ENCODE measurements at places on chromosomes 5 and 9. TPM values are rescaled to one million over a fixed set of nuclear protein-coding genes. Genes with fewer than 3 reads are reported as not detected.

GRCh38 chr9:85024374-85024773 is 354.8 kb downstream of the NTRK2 start:
- H3K4me3 ChIP-seq: no peak overlapping the region
- no peaks in the 10 kb centered on the region for H3K4me1 ChIP-seq
- H3K27ac ChIP-seq: no peak overlapping the region
- H3K27me3 ChIP-seq: no peaks in the 10 kb centered on the region
- no peaks in the 10 kb centered on the region for H3K36me3 ChIP-seq

- H3K27me3 ChIP-seq: no peaks in the 10 kb centered on the region
- H3K27ac ChIP-seq: peak overlapping the region; percentile 97
- peaks cover 15% of the 10 kb centered on the region for H3K36me3 ChIP-seq
- H3K4me3 ChIP-seq: peak overlapping the region; percentile 81
Measured at GRCh38 chr5:181246276-181247049, 2.8 kb upstream of the RACK1 start.

DNA sequence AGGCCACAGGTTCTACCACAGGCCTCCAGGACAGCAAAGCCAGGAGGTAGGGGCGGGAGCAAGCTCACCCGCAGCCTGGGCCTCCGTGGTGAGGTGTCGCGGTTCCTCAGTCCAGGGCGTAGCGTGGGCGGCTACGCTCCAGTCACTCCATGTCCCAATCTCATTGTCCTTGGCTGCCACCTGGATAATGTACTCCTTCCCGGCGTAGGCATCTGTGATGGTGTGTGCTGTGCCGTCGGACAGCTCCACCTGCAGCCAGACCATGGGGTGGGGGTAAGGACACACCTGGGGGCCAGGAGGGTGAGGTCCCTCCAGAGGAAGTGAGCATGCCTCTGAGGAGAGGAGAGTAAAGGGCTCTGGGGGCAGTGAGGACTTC is 29.8 kb upstream of the ENHO start:
- H3K27ac ChIP-seq: no peak overlapping the region
- H3K4me1 ChIP-seq: no peaks in the 10 kb centered on the region
- H3K4me3 ChIP-seq: no peak overlapping the region
- H3K27me3 ChIP-seq: no peaks in the 10 kb centered on the region
- DNase-seq: no peak

- no peaks in the 10 kb centered on the region for H3K36me3 ChIP-seq
- H3K4me3 ChIP-seq: no peak within 1 kb of the TSS
- no peak for DNase-seq
- H3K4me1 ChIP-seq: peaks cover 100% of the 10 kb centered on the region
- no peaks in the 10 kb centered on the region for H3K27me3 ChIP-seq
- H3K27ac ChIP-seq: peak within 1 kb of the TSS; percentile 1
Measured at GRCh38 chr5:150507474-150508276, at the start of gene NDST1. NDST1 (plus strand) TSS chr5:150508131; CDS start chr5:150521255, 13,124 bp downstream.

GRCh38 chr5:149584121-149584520 is 2.8 kb downstream of the ARHGEF37 start:
- no peaks in the 10 kb centered on the region for H3K36me3 ChIP-seq
- H3K27me3 ChIP-seq: no peaks in the 10 kb centered on the region
- no peak for DNase-seq
- peaks cover 54% of the 10 kb centered on the region for H3K4me1 ChIP-seq

GRCh38 chr9:96514108-96514799 is 64.3 kb downstream of the HABP4 start:
- no peak overlapping the region for H3K4me3 ChIP-seq
- no peak for DNase-seq
- H3K4me1 ChIP-seq: peaks cover 13% of the 10 kb centered on the region
- H3K27ac ChIP-seq: peak overlapping the region; percentile 17
- no peaks in the 10 kb centered on the region for H3K27me3 ChIP-seq

DNA sequence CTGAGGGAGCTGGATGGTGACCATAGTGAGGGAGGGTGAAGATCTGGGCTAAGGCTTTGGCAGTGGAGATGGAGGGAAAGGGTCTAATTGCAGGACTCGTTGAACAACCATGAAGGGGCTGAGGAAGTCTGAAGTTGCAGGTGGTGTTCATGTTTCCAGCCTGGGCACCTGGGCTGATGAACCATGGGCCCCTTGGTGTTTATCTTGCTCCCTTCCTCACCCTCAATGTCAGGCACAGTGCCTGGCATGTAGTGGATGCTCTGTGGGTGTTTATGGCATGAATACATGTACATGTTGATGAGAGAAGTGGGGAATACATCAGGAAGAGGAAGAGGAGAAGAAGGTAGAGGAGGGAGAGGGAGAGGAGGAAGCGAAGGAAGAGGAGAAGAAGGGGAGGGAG is 31.3 kb upstream of the COL15A1 start:
- no peaks in the 10 kb centered on the region for H3K27me3 ChIP-seq
- no peaks in the 10 kb centered on the region for H3K36me3 ChIP-seq
- H3K27ac ChIP-seq: no peak overlapping the region
- DNase-seq: no peak

DNA sequence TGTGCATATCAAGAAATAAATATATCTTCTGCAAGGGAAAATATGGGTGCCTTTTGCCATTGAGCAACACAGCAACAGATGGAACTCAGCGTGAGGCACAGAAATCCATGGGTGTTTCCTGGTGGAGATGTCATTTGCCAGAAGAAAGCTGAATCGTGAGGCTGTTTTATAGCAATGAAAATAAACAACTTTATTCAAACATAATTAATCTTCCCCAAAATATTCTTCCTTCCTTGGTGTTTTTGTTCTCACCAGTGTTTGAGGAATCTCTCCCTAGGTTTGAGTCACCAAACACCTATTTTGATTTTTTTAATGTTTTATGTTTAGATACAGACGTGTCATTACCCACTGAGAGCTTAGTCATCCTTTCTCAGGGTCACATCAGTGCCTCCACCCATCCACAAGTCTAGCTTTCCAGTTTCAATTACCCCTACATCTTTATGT is 65.8 kb upstream of the PAPPA start:
- no peaks in the 10 kb centered on the region for H3K4me1 ChIP-seq
- no peaks in the 10 kb centered on the region for H3K27me3 ChIP-seq
- no peak overlapping the region for H3K4me3 ChIP-seq
- no peak for DNase-seq

DNA sequence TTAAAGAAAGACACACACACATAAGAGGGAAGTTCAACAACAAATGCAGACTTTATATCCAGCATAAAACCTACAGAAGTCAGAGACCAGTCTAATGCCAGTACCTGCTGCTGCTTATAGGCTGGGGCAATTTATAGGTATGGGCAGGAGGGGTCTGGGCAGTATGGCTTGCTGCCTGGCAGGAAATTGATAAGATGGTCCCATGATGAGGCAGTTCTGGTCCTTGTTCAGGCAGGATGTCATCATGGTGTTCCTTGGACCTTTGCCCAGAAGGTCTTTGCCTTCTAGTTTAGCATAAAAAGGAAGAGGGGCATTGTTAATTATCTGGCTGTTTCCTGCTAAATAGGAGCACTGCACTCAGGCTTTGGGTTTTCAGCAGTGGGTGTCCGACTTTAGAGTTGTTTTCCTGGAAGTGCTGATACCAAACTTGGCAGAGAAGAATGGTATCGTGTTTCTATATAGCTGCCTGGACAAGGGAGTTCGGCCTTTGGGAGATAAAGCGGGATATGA is 10.4 kb upstream of the PDCD1LG2 start:
- H3K36me3 ChIP-seq: no peaks in the 10 kb centered on the region
- H3K27ac ChIP-seq: peak overlapping the region; percentile 83
- H3K27me3 ChIP-seq: no peaks in the 10 kb centered on the region

DNA sequence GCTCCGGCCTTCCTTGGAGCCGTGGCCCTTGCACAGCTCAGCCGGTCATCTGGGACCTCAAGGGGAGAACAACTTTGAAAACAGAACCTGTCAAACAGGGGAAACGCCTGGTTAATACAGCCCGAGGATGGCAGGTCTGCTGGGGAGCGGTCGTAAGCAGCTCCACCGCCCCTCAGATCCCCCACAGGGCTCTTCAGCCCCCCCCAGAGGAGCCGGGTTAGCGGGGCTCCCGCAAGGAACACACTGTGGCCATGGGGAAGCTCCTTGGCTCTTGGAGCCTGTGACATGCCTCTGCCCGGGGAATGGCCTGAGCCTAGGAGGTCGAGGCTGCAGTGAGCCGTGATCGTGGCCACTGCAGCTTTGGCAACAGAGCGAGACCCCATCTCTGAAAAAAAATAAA is 6.8 kb downstream of the TMEM250 start:
- H3K36me3 ChIP-seq: peaks cover 30% of the 10 kb centered on the region
- H3K27me3 ChIP-seq: no peaks in the 10 kb centered on the region
- H3K4me3 ChIP-seq: no peak overlapping the region
- no peak for DNase-seq
- no peak overlapping the region for H3K27ac ChIP-seq

DNA sequence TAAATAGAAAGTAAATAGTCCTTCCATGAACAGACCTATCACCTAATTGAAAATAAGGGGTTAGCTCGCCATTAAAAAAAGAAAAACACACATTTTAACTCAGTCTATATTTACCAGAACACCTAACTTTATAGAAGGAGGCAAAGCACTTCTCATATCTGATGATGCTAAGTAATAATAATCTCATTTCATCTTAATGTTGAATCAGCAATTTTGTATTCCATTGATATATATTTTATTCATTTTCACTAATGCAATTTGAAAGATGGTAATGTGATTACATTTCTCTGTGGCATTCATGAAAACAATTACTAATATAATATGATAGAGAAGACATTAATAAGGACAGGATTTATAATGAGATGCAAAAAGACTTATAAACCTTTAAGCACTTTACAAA is 276.7 kb downstream of the BNC2 start:
- no peak overlapping the region for H3K27ac ChIP-seq
- no peak for DNase-seq
- H3K27me3 ChIP-seq: no peaks in the 10 kb centered on the region
- H3K36me3 ChIP-seq: no peaks in the 10 kb centered on the region

DNA sequence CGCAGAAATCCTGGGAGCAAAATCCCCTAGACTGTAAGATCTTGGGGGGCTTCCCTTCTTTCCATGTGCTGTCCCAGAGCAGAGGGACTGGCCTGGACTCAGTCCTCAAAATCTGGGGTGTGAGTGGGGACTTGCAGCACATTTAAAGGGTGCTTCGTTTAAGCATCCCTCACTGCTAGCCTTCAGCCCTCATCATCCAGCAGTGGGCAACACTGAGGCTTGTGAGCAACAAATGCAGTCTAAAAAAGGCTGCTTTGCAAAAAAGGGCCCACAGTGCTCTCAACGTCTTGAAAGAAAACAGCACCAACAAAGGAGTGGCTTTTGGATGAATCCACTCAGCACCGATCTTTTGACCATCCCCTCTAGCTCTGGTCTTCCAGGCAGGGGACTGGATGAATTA is 128.3 kb upstream of the TBC1D2 start:
- no peak overlapping the region for H3K4me3 ChIP-seq
- DNase-seq: no peak
- no peaks in the 10 kb centered on the region for H3K27me3 ChIP-seq
- H3K36me3 ChIP-seq: no peaks in the 10 kb centered on the region

GRCh38 chr5:151673421-151673820 is 13.3 kb downstream of the SPARC start:
- no peak overlapping the region for H3K4me3 ChIP-seq
- H3K36me3 ChIP-seq: peaks cover 72% of the 10 kb centered on the region
- no peaks in the 10 kb centered on the region for H3K27me3 ChIP-seq
- H3K4me1 ChIP-seq: peaks cover 95% of the 10 kb centered on the region
- DNase-seq: no peak

DNA sequence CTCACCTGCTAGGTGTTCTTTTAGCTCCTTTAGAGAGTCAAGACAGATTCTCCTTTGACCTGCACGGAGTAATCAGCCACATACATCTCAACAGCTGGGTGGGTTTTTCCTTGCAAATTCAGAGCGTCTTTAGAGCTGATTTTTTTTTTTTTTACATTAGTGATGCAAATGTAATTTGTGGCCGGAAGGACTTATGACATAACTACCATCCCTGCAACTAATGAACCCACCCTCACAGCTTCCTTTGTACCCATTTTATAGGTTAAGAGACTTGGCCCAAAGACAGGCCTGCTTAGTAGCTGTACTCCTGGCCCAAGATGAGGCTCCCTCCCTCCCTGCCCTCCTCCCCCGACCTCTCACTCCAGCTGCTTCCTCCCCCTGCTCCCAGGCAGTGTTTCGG is 69.9 kb upstream of the NIPAL4 start:
- H3K36me3 ChIP-seq: peaks cover 29% of the 10 kb centered on the region
- no peak overlapping the region for H3K4me3 ChIP-seq
- H3K27me3 ChIP-seq: no peaks in the 10 kb centered on the region
- no peak for DNase-seq

- no peak overlapping the region for H3K4me3 ChIP-seq
- peaks cover 8% of the 10 kb centered on the region for H3K4me1 ChIP-seq
- H3K36me3 ChIP-seq: no peaks in the 10 kb centered on the region
- DNase-seq: peak; percentile 12
- no peaks in the 10 kb centered on the region for H3K27me3 ChIP-seq
- no peak overlapping the region for H3K27ac ChIP-seq
Measured at GRCh38 chr9:110555551-110556331, 23.8 kb downstream of the SVEP1 start.

GRCh38 chr9:22307013-22307711 is 139.5 kb upstream of the DMRTA1 start:
- no peak overlapping the region for H3K27ac ChIP-seq
- no peaks in the 10 kb centered on the region for H3K4me1 ChIP-seq
- peak; percentile 13 for DNase-seq
- no peaks in the 10 kb centered on the region for H3K36me3 ChIP-seq
- H3K27me3 ChIP-seq: no peaks in the 10 kb centered on the region

DNA sequence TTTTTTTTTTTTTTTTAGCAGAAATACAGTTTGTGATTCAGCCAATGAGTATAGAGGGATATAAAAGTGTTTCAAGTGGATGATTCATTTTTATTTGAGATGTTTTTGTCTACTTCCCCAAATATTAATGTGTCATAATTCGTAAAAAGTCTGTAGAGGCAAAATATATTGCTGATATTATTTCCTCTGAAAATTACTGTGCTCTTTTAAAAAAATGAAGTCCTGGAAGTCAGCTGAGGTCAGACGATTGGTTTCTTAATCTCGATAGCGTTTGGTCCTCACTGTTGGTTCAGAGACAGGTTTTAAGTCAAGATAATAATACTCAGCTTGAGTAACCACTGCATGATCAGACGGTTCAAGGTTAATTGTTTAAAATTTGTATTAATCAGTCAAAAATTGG is 19.5 kb downstream of the IL9 start:
- H3K27me3 ChIP-seq: peaks cover 12% of the 10 kb centered on the region
- H3K4me1 ChIP-seq: peaks cover 9% of the 10 kb centered on the region
- H3K4me3 ChIP-seq: no peak overlapping the region
- no peaks in the 10 kb centered on the region for H3K36me3 ChIP-seq
- no peak for DNase-seq
- H3K27ac ChIP-seq: no peak overlapping the region

- H3K36me3 ChIP-seq: no peaks in the 10 kb centered on the region
- H3K27ac ChIP-seq: no peak overlapping the region
- peaks cover 5% of the 10 kb centered on the region for H3K4me1 ChIP-seq
- H3K4me3 ChIP-seq: no peak overlapping the region
- no peak for DNase-seq
- no peaks in the 10 kb centered on the region for H3K27me3 ChIP-seq
Measured at GRCh38 chr5:138128334-138128733, 10.9 kb downstream of the NME5 start.

- no peak overlapping the region for H3K27ac ChIP-seq
- peaks cover 6% of the 10 kb centered on the region for H3K4me1 ChIP-seq
- no peaks in the 10 kb centered on the region for H3K36me3 ChIP-seq
- H3K4me3 ChIP-seq: no peak overlapping the region
- DNase-seq: no peak
Measured at GRCh38 chr5:10860645-10861422, 99.8 kb upstream of the DAP start.

Gene KCNT1
- 14.1 TPM for total RNA-seq

Gene LHX3
- total RNA-seq: not detected

Gene HAVCR2
- 1.0 TPM for total RNA-seq

Gene GMCL2
- total RNA-seq: not detected

Gene GPSM1
- total RNA-seq: 19.4 TPM

Gene ARHGAP26
- 31.7 TPM for total RNA-seq

Gene CHSY3
- total RNA-seq: 1.6 TPM

Gene LCN9
- not detected for total RNA-seq

Gene PRR16
- 22.9 TPM for total RNA-seq

Gene FLT4
- 8.5 TPM for total RNA-seq

Measured in heart right ventricle (tissue), 16 donors.